SW480 (cell line): ENCODE measurements at places on chromosomes 2 and 18.
A peak's percentile ranks its signal among the peaks of the same experiment; 100 is the strongest.

DNA sequence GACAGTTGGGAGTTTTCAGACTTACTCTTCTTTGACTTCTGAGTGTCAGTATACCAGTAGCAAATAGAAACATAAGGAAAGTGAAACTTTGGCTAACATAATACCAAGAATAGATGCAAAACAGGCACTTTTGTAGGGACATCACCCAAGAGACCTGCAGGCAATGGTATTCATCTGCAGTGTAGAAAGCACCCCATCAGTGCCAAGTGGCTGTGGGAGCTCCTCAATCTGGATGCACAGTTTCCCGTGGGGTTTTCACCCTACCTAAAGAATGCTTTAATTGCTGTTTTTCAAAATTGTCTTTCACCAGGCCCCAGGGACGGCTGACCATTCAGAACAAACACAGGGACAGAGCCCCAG, 96.6 kb upstream of the GPR45 start:
- DNase-seq = no peak

GRCh38 chr2:48674933-48675332, 57.3 kb downstream of the GTF2A1L start:
- no peak for DNase-seq

DNA sequence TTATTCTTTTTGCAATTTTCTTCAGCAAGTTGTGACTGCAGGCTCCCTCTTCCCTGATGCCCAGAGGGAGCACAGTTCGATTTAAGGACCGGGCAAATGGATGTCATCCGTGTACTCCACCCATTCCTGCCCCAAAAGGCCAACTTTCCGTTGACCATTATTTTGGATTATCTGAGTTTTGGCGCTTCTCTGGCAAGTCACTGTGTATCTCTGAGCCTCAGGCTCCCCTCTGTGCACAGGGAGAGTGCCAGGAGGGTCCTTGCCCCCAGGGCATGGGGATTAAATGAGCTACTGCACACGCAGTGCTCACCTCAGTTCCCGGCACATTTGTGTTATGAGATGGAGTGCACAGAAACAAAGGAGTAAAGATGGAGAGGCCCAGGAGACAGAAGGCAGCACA, 41.4 kb upstream of the HDAC4 start:
- no peak for DNase-seq

DNA sequence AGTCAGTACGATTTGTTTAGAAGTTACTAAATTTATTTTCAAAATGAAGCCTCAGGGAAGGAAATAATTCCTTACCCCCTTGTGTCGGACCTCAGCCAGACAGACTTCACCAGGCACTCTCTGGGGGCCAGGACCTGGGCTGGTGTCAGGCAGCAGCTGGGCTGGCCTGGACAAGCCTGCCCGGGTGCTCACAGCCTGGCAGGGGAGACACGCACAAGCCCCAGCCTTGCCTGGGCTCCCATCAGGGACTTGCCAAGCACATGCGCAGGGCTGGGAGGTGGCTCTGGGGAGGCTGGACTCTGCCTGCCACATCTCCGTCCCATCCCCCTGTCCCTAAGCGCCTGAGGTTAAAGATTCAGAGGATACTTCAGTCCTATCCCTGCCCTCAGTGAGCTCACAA, 56.8 kb upstream of the HS6ST1 start:
- no peak for DNase-seq

DNA sequence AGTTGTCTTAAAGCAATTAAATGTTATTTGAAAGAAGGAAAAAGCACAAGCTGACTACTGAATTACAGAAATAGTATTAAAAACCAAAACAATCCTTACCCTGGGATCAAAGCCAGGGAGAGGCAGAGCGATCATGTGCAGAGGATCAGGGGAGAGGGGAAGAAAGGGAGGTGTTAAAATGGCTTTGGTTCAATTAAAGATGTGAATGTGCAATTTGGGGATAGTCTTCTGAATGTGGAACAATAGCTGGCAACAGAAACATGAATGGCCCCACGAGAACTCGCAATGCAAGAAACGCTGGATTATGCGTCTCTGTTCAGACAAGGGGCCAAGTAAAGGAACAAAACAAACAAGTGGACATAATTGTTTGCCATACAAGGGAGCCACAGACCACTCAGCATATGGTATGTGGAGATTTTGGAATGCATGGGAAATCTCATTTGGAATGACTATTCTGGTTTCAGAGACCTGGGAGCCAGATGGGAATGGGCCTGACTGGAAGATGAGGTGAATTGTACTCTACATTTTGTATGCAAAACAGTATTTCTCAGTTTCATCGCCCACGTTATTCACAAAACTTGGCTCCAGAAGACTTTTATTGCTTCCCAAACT, 155.4 kb downstream of the SLC4A3 start:
- DNase-seq = no peak

GRCh38 chr2:232863996-232864395, 6.1 kb upstream of the SNORC start:
- no peak for DNase-seq

DNA sequence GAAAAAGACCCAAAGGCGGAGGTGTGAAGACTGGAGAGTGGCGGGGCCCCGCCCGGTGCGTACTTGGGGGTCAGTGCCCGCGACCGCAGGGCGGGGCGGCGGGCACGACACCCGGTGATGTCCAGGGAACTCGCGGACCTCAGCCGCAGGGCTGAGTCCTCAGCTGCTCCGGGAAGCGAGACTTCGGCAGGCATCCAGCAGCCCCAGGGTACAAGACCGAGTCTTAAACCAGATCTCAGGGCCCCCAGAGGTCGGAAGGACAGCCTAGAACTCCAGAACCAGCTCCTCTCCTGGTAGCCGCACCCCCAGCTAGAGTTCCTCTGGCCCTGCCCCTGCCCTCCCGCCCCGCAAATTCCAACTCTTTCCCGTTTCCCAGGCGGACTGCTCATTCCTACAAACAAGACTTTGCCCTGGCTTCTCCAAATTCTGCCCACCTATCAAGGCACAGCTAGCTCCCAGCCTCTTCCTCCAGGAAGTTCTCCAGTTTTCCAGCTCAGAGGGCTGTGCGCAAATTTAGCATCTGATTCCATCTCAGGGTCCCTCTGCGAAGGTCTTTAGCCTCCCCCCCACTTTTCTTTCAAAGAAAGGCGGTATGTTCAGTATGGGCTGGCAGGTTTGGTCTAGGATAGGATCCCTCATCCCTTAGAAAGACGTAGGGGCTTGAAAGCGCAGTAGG, 26.0 kb upstream of the NOTO start:
- DNase-seq = peak; percentile 20

GRCh38 chr2:85435981-85436835, 17.7 kb downstream of the SH2D6 start:
- DNase-seq = no peak

DNA sequence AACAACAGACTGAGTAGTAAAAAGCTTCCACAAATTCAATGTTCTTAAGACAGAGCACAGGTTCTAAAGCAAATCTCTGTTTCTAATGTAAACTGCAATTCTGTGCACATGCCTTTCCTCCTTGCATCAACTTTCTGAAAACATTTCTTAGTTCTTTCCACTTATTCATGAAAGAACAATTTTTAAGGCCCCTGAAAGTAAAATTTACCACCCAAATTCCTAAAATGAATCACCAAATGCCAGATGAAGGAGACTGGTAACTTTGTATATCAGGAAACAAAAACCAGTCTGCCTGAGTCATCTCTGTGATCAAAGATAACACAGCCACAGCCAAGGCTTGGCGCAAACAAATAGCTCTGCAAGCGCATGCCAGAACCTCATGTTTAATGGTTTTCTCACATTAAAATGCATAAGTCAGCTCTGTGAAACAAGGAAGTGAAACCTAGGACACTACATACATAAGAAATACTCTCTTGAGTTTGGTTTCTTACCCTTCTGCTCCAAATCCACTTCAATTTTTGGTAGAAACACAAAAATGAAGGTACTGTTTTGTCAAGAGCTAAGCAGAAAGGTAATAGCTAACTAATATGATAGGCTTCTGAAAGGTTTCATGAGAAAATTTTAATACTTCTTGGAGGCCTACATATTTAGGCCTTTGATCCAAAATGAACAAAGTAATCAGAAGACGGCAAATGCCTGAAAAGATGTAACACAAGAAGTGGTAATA, 169.4 kb downstream of the THADA start:
- peak; percentile 98 for DNase-seq

DNA sequence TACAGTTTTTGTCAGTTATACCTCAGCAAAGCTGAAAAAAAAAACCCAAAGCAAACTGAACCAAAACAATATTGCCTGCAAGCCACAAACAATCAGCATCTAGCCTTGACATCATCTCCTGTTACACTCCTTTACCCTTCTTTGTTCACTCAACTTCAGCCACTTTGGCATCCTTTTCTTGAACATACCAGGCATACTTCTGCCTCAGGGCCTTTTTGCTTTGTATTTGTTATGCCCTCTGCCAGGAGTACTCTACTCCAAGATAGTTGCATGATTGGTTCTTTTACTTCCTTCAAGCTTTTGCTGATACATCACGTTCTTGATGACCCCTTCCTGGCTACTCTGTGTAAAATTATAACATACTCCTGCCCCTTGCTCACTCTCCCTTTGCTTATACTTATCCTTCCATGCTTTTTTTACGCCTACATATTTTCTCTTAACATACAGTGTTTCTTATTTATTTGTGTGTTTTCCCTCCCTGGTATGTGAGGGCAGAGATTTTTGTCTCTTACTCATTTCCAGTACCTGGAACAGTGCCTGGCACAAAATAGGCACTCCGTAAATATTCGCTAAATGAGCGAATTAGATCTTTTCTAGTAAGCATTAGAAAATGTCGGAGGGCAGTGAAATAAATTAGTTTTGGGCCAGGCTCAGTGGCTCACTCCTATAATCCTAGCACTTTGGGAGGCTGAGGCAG, 12.7 kb downstream of the ABI2 start:
- no peak for DNase-seq

- DNase-seq = no peak
These were observed 5.3 kb upstream of the ORC2 start for GRCh38 chr2:200968735-200969134.

DNA sequence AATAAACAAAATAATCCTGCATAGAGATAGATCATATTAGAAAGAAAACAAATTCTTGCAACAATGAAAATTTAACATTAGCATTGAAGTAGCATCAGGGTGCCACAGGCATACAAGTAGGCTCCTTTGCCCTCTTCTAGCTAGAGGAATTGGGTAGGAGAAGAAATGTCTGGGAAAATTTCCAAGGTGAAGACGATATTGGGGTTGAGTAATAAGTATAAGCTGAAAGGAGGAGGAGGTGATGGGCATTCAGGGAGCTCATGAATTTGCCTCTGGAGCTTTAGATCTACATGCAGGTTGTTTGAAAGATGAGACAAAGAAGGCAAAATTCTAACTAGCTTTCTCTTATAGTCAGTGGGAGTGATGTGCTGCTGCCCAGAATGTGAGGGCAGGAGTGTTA, 504.9 kb downstream of the CCDC85A start:
- no peak for DNase-seq

DNA sequence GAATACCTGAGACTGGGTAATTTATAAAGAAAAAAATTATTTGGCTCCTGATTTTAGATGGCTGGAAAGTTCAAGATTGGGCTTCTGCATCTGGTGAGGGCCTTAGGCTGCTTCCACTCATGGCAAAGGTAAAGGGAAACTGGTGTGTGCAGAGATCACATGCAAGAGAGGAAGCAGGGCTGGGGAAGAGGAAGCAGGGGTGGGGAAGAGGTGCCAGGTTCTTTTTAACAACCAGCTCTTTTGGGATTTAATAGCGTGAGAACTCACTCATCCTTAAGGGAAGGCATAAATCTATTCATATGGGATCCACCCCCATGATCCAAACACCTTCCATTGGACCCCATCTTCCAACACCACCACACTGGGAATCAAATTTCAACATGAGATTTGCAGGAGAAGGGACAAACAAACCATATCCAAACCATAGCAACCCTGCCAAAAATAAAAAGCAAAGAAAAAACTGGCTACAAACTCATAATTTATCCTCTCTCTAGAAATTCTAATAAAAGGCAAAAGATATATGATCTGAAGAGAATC, 30.4 kb downstream of the PRKRA start:
- no peak for DNase-seq

DNA sequence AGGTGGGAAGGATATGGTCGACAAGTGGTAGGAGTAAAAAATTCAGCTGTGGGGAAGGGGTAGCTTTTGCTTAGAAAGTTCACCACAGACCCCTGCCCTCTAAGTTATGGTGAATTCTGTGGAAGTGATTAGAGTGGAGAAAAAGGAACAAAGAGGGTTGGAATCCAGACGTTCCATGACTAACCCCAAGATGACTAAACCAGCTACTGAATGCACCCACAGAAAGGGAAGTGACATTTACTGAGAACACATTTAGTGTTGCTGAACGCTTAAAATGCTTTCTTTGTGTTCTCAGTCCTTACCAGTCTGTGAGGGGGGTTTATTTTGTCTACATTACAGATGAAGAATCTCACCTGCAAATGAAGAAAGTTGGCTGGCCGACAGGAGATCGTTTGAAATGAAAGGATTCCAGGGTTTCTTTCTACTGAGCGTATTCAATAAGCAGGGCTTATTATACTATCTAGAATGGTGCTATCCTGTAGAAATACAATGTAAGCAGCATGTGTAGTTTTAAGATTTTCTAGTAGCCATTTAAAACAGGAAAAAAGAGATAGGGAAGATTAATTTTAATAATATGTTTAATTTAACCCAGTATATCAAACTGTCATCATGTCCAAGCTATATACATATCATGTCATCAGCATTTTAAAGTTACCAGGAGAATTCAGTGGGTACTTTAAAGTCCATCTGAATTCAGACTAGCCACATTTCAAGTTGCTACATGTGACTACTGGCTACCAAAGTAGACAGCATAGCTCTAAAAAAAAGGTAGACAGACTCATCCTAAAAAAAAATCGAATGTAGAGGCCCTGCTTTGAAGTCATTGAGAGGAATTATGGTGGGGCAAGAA, 60.1 kb downstream of the LIMS1 start:
- peak; percentile 93 for DNase-seq

DNA sequence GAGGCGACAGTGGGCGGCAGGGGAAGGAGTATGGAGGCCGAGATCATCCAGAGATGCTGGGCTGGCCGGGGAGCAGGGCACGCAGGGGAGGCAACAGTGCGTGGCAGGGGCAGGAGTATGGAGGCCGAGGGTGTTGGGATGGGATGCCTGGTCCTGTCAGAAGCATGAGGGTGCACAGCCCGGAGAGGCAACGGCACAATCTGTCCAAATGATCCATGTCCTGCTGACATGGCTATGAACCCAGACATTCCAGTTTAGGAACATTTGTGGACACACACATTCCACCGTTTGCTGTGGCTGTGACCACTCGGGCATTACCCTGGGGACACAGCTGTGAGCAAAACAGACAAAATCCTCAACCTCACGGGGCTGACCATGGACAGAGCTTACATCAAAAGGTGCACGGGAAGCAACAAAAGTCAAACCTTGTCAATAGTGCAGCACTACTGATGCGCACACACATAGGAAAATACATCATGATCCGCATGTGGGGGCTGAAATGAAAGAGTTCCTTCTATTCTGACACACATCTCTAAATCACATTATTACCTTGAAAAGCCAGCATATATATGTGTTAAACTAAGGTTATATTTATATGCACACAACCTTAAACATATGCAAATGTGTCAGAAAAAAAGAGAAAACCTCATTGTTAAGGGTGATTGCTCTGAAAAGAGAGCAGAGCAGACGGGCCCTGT, 144.0 kb upstream of the GPC1 start:
- no peak for DNase-seq
